ENCODE measurements at places on chromosomes 12 and 14. TPM values are rescaled to one million over a fixed set of nuclear protein-coding genes. Genes with fewer than 3 reads are reported as not detected.

CCDC177 gene
- polyA plus RNA-seq: 3.2 TPM

RFX4 gene
- polyA plus RNA-seq: not detected

HOXC11 gene
- not detected for polyA plus RNA-seq

A2M gene
- not detected for polyA plus RNA-seq

SPATA7 gene
- 33.4 TPM for polyA plus RNA-seq

TSHR gene
- polyA plus RNA-seq: not detected

P2RX4 gene
- polyA plus RNA-seq: 5.8 TPM

SLC7A8 gene
- polyA plus RNA-seq: 0.21 TPM

ACRBP gene
- polyA plus RNA-seq: 4.7 TPM

FANCM gene
- 5.0 TPM for polyA plus RNA-seq

WDR20 gene
- polyA plus RNA-seq: 28.6 TPM

C12orf76 gene
- 202 TPM for polyA plus RNA-seq

SOAT2 gene
- not detected for polyA plus RNA-seq

KLRB1 gene
- polyA plus RNA-seq: not detected

MFAP5 gene
- not detected for polyA plus RNA-seq

Data from neural cell (in vitro differentiated cells).